Esophagus mucosa (tissue), 1 donor: ENCODE measurements at places on chromosomes 4 and X. TPM values are rescaled to one million over a fixed set of nuclear protein-coding genes. Genes with fewer than 3 reads are reported as not detected.

GRCh38 chr4:123443401-123444289, 47.0 kb downstream of the SPRY1 start:
- ATAC-seq = no peak

GRCh38 chr4:170672381-170672965, 582.7 kb upstream of the AADAT start:
- ATAC-seq = no peak

DNA sequence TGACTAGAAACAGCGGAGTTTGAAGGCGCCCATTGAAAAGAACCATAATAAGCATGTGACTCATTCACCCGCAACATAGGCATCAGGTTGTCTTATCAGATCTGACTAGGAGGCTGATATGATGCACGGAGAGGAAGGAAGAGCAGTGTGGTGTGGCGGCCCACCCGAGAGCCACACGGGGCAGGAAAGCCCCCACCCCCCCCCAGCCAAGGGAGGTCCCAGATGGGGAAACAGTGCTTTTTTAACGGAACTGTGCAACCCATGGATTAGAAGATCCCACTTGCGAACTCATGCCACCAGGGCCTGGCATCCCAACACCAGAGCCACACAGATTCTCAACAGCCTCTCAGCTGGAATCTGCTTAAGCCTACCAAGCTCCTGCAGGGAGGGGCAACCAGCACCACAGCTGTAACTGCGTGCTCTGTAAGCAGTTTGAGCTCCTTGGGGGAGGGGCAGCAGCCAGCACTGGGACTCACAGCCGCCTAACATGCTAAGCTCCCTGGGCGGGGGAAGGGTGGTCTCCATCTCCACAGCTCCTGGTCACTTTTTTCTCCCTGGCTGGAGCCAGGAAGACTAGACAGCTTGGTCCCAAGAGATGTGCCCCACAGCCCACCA, 466.2 kb downstream of the PDGFC start:
- ATAC-seq = no peak

GRCh38 chrX:130330146-130330545, 9.6 kb upstream of the SLC25A14 start:
- peak; percentile 96 for ATAC-seq

GRCh38 chr4:8675383-8675782, 82.8 kb downstream of the CPZ start:
- peak; percentile 37 for ATAC-seq

- no peak for ATAC-seq
These were observed 293.5 kb downstream of the KCNIP4 start for GRCh38 chr4:21655031-21655430.

DNA sequence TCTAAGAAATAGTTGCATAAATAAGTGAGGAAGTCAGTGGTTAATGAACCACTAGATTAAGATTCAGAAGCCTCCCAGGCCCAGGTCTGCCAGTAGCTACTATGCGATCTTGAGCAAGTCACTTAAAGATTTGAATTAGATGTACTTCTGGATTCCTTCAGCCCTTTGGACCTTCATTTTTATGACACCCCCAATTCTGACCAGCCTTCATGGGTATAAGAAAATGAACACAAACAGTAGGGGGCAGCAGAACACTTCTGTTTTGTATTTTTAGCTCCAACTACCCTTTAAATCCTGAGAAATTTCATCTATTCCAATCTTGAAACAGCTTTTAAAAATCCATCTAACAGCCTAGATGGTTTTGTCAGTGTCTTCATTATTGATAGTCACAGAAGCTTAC, 19.0 kb downstream of the TMEM47 start:
- no peak for ATAC-seq

GRCh38 chrX:2784026-2784425, 32.2 kb downstream of the XG start:
- ATAC-seq = no peak

DNA sequence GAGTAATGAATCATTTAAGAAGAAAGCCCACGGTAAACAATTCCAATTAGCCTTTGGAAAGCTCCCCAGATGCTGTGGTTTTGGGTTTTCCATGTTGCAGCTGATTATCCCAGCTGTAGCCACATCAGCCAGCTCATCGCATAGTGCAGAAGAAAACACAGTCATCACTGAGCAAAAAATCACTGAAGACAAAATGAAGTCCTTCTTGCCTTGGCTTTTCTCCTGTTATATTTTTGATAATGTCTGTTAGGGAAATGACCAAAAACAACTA, 193.0 kb upstream of the C1QTNF7 start:
- no peak for ATAC-seq

- ATAC-seq = no peak
These were observed at the start of gene FGF5 for GRCh38 chr4:80266253-80266901. Gene FGF5, plus strand, starts transcription at chr4:80266664. Its CDS starts 161 bp downstream, at chr4:80266825.

DNA sequence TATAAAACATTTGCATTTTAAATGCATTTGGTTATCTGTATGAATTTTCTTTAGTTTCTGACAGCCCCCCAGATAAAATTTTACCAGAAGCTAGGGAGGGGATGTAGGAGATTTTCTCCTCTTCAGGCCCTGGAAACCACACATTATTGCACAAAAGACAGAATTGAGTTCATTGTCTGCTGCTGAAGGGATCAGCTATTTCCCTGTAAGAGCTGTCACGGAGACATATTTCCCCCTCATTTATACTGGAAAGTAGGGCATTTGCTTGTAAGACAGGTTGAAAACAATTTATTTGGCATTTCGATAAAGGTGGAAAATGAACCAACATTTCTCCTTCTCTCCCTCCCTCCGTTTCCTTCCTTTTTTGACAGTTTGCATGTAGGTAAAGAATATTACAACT, 241.3 kb upstream of the LCORL start:
- no peak for ATAC-seq

DNA sequence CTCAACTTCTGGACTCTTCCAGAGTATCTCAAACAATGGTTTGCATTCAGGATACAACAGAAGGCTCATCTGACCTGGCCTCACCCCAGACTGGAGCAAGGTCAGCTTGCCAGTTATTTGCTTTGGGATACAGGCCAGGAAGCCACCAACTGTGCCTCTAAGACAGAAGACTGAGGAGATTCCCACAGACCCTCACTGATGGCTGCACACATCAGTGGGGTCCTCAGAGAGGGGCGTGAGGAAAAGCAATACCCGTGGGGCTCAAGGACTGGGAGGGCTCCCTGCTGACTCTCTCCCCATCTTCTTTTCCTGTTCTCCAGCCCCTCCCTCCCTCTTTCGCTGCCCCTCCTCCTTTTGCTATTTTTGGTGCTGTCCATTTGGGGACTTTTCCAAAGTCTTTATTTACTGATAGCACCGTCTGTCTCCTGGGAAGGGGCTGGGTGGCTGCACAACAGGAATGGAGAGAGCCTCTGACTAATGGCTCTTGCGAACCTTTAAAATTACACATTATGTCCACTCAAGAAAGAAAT, 23.2 kb downstream of the RELL1 start:
- no peak for ATAC-seq

Gene CYTL1
- total RNA-seq = 0.88 TPM

- no peak for ATAC-seq
These were observed 4.3 kb upstream of the FGG start for GRCh38 chr4:154616731-154617130.

Gene DCX
- 0.04 TPM for total RNA-seq

- peak; percentile 18 for ATAC-seq
These were observed 262.6 kb downstream of the CENPC start for GRCh38 chr4:67282749-67283148.

DNA sequence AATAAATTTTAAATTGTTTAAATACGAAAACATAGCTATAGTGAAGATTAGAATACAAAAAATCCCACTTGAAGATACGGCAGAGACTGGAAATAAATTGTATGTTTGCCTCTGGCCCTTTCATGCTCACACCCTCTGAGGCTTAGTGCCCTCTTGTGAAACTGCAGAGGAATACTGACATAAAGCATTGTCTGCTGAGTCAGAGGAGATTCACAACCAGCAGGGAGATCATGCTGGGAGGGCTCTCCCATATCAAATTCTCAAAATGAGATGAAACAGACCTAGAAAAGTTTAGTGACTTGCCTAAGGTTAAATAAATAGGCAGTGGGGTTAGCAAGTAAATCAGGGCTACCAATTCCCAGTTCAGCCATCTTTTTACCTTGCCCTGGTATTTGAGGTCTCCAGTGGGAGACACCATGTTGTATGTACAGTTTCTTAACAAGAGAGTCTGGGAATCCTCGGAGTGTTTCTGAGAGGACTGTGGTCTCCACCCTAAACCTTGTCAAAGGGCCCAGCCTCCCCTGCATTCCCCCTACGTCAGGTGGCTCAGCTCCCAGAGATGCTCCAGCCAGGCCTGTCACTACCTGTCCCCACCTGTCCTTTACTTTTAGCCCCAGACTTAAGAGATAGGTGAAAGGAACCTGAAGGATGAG, 581.4 kb upstream of the DIPK2B start:
- ATAC-seq = peak; percentile 66

Gene GPR78
- 6.4 TPM for total RNA-seq

Gene TRPC5OS
- not detected for total RNA-seq

- ATAC-seq = no peak
These were observed 92.2 kb upstream of the MTM1 start for GRCh38 chrX:150476164-150476699.

Gene MAGEC3
- total RNA-seq = not detected

Gene EDA
- total RNA-seq = 1.5 TPM

DNA sequence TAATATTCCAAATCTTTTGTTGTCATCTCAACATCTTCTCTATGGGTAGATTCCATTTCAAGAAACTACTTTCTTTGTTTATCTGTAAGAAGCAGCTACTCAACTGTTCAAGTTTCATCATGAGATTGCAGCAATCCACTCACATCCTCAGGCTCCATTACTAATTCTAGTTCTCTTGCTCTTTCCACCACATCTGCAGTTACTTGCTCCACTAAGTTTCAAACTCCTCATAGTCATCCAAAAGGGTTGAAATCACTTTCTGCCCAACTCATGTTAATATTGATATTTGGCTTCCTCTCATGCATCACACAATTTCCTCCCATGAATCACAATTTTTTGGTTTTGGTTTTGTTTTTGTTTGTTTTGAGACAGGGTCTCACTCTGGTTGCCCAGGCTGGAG, 35.7 kb downstream of the ADH5 start:
- no peak for ATAC-seq

- ATAC-seq = peak; percentile 95
These were observed at the start of gene SLIT2 for GRCh38 chr4:20251796-20252655. Gene SLIT2, plus strand, starts transcription at chr4:20251905. Its CDS starts 1,911 bp downstream, at chr4:20253816.
